ENCODE measurements at places on chromosomes 4 and X.

DNA sequence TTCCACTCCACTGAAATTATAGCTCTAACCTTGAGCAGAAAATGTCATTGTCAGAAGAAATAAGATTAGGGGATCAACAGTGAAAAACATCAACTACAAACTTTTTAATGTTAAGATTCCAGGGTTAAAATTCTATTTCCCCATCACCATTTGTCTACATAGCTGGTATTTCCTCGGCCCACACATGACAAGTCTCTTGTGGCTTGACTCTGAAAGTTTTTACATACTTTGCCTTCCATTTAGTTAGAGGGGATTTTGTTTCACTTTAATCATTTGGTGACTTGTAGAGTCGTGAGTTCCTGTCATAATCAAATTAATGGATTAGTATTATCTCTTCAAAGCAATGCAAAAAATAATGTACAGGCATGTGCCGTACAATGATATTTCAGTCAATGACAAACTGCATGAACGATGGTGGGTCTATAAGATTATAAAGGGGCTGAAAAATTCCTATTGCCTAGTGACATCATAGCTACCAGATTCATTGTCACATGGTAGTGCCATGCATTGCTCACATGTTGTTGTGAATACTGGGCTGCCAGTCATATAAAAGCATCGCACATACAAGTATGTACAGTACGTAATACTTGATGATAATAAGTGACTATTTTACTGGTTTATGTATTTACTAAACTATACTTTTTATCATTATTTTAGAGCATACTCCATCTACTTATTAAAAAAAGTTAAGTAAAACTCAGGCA is 72.0 kb downstream of the ING2 start:
- DNase-seq, result no peak

GRCh38 chr4:145487631-145488030 is 6.0 kb downstream of the SMAD1 start:
- no peak for DNase-seq

- DNase-seq, result no peak
Observed at GRCh38 chr4:181962321-181962720, 280.9 kb upstream of the TENM3 start.

GRCh38 chr4:174369985-174370384 is 86.3 kb downstream of the CEP44 start:
- no peak for DNase-seq

GRCh38 chrX:118496763-118497079 is 1.1 kb downstream of the DOCK11 start:
- no peak for DNase-seq

- DNase-seq, result no peak
Observed at GRCh38 chrX:43747476-43747875, 91.4 kb downstream of the MAOA start.

GRCh38 chr4:33837043-33837838 is 2407.1 kb downstream of the ARAP2 start:
- no peak for DNase-seq

DNA sequence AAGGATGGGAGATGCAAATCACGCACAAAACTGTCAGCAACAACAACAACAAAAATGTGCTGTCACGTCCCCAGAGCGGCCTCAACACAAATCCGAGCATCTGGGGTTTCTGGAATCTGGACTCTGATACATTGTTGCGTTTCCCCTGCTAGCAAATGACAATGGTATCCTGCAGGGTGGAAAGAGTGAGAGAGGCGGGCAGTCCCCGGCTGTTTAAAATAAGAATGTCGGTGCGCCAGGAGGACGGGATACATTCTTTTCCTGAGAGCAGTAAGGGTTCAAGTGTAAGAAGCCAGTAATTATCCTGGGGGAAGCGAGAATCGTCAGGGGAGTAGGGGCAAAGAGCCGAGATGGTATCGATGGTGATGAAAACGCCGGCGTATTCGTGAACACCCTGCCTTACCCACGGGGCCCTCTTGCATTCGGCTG is 310.2 kb downstream of the ASMT start:
- no peak for DNase-seq

DNA sequence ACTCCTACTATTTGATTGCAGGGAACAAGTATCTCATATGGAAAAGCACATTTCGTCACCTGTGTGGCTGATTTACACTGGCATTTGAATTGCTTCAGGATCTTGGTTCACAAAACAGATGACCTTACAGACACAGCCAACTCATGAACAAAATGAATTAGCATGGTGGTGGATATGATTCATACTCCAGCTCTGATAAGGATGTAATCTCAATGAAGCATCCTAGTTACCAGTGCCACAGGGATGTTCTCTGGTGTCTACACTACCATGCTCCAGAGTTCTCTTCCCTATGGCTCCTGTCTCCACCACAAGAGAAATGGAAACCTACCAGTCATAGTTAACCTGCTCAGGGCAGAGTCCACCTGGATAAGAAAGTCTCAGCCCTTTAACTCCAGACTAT is 40.7 kb downstream of the TEC start:
- no peak for DNase-seq

DNA sequence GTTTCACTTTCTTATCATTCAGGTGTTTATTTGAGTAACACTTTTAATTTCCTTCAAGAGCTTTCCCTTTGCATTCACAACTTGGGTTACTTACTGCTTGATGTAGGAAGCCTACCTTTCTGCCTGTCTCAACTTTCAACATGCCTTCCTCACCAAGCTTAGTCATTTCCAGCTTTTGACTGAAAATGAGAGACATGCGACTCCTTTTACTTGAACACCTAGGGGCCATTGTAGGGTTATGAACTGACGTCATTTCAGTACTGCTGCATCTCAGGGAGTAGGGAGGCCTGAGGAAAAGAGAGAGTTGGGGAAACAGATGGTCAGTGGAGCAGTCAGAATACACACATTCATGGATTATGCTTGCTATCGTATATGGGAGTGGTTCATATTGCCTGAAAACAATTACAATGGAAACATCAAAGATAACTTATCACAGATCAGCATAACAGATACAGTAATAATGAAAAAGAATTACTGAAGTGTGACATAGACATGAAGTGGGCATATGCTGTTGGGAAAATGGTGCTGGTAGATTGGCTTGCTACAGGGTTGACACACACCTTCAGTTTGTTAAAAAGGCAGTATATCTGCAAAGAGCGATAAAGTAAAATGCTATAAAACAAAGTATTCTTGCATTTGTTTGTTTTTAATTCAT is 25.7 kb downstream of the USP53 start:
- no peak for DNase-seq

- no peak for DNase-seq
Observed at GRCh38 chrX:2398064-2398656, 102.6 kb downstream of the DHRSX start.

DNA sequence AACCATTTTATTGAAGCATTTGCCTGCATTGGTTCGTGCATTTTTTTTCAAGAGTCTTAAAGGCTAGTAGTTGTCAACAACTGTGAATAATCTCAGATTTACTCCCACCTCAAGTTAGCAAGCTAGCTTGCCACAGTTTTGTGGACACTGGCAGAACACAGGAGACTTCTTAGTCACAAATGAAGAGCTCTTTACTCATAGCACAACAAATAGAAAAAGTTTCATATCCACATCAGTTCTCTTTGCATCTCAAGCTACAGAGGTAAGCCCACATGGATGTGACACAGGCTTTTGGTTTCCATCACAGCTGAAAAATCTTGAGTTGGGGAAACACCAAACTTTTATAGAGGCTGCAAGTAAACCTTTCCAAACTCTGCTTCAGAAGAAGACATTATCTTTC is 2315.7 kb upstream of the TENM3 start:
- DNase-seq, result no peak

DNA sequence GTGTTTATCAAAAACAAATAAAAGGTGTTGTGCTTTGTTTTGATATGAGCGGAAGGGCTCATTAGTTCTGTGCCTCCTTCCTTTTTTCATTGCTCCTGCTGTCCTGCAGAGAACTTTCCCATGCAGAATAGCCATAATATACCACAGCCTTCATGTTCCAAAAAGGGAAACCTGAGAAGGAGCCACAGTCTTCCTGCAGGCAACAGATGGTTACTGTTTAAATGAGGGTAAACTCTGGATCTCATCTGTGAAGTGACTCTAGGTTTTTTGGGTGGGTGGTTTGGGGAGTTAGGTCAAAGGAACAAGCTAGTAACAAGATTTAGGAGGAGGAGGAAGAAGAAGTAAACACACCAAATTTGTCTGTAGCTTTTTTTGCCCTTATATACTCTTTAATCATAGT is 131.8 kb downstream of the BMPR1B start:
- no peak for DNase-seq

- no peak for DNase-seq
Observed at GRCh38 chrX:131874300-131874699, 148.8 kb upstream of the STK26 start.

GRCh38 chr4:55758066-55758465 is 61.5 kb upstream of the EXOC1L start:
- no peak for DNase-seq

DNA sequence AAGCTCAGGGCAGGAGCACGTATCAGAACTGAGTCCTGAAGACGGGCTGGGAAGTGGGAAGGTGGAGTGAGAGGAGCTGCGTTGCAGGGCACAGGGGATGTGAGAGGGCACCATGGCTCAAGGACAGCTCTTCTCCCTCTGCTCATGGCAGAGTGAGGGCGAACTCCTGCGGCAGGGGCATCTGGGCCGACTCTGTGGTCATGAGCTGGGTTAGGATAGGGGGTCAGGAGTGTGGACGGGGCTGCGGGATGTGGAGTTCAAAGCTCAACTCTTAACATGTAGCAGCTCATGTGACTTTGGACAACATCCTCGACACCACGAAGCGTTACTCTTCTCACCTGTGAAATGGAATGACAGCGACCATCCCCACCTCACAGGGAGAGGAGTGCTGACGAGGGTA is 19.4 kb upstream of the SORCS2 start:
- DNase-seq, result no peak

GRCh38 chrX:15107367-15107988 is 162.4 kb downstream of the ASB9 start:
- no peak for DNase-seq

GRCh38 chrX:348461-349117 is 30.0 kb upstream of the GTPBP6 start:
- DNase-seq, result no peak

DNA sequence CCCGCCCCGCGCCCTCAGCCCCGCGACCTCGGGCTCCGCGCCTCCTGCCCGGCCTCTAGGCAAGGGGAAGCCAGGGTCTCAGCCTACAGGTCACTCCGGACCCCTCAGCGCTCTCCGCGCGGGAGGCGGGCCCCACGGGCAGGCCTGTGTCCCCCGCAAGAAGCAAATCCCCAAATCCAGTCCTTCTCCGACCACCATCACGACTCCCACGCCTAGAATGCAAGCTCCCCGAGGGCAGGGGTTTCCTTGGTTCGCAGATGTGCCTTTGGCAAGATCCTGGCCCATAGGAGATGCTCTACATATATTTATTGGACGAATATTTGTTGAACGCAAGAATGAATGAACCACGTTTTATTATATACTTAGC is 260 bp upstream of the CCDC149 start:
- DNase-seq, result no peak

- no peak for DNase-seq
Observed at GRCh38 chr4:88010966-88011365, 3.5 kb downstream of the PKD2 start.

DNA sequence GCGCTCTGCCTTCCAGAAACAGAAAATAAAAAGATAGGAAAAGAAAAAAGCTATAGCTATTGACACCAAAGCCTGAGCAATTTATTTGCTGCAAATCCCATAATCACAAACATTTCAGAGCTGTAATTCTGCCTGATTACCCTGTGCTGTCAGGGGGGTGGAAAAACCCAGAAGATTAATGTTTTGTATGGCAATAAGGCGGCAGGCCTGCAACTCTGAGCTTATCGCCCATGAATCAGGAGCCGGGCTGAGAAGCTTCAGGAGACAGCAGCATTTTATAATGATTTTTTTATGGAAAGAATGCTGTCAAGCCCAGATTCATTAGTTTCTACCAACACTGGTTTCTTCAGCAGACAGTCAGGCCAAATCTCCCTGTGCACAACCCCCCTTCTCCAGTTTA is 82.6 kb upstream of the TMEM164 start:
- no peak for DNase-seq

GRCh38 chr4:168674866-168675265 is 178.0 kb downstream of the PALLD start:
- DNase-seq, result no peak

DNA sequence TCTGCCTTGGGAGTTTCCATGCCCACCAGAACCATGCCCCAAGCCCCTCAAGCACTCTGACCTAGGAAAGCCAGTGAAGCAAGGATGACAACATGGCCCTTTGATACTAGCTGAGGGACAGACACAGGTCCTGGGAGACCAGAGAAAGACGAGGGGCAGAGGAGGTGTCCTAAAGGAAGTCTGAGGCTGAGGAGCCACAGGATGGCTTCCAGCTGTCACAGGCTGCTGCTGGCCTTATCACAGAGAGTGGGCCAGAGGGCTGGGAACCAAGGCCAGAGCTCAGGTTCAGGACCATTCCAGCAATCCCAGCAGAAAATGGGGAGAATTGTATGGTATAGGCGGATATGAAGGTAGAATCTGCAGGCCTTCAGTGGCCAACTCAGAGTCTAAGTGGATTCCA is 31.7 kb upstream of the MSANTD1 start:
- DNase-seq, result no peak

- DNase-seq, result no peak
Observed at GRCh38 chr4:15291122-15291521, 136.7 kb upstream of the C1QTNF7 start.

- DNase-seq, result no peak
Observed at GRCh38 chrX:39137363-39137954, 336.2 kb downstream of the MID1IP1 start.

DNA sequence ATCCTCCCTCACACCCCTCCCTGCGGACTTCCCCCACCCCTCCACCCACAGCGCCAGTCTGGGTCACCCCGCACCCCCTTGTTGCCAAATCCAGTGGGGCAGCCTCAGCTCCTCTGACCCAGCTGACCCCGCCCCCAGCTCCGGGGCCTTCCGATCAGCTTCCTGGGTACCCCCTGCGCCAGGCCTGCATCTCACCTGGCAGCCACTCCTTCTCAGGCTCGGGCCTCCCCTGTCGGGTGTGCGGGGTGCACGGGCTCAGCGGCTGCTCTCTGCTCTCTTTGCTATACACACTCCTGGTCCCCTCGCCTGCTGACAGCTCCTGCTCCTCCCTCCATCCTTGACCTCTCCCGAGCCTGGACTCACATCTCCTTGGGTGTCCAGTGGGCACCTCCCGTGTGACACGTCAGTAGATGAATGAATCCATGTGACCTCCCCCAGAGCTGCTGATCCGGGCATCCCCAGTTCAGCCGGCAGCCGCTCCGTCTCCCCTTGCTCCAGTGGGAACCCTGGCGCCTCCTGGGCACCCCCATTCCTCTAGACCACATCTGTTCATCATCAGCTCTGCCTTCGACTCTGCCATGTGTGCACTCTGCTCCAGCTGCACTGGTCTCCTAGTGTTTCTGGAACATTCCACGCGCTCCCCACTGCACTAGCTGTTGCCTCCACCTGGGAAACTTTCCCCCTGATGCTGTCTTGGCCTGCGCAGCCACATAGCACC is 9.9 kb downstream of the CFAP99 start:
- no peak for DNase-seq

GRCh38 chrX:101417981-101418841 is 10.2 kb downstream of the HNRNPH2 start:
- no peak for DNase-seq

All from activated naive CD8-positive, alpha-beta T cell treated with anti-CD3 and anti-CD28 coated beads, Interleukin-2, amount 50 U/mL, for 16 hours (primary cell).